Activated CD4-positive, alpha-beta T cell treated with anti-CD3 and anti-CD28 coated beads, Interleukin-2, amount 50 U/mL, for 1 hour (primary cell): ENCODE measurements at places on chromosomes 1 and 21.

GRCh38 chr1:39907528-39908453 lies 6.1 kb upstream of the MYCL start:
- DNase-seq, result no peak

DNA sequence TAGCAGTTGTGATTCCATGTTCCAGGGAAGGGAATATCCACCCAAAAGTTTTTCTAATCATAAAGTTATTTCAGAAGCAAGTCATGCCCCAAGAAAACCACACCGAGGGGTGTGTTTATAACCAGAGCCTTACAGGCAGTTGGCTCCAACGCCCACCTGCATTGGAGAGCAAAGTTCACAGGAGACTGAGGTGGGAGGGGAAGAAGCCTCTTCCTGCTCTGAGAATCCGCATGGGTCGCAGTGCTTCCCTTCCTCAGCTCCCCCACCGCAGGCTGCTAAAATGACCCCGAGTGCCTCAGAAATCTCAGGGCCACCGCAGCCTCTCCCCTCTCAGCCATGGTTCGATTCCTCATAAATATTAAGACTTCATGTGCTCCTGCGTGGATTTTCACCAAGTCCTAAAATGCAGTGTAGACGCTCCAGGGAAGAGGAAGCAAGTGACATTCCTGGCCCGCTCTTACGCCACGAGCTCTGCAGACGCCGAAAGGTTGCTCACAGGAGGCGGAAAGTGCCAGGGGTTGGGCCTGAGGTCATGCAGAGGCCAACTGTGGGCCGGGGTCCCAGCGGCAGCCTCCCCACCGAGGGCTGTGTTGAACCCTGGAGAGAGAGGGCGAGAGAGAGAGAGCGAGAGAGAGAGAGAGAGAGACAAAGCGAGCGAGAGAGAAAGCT lies 13.4 kb upstream of the SPSB1 start:
- no peak for DNase-seq

DNA sequence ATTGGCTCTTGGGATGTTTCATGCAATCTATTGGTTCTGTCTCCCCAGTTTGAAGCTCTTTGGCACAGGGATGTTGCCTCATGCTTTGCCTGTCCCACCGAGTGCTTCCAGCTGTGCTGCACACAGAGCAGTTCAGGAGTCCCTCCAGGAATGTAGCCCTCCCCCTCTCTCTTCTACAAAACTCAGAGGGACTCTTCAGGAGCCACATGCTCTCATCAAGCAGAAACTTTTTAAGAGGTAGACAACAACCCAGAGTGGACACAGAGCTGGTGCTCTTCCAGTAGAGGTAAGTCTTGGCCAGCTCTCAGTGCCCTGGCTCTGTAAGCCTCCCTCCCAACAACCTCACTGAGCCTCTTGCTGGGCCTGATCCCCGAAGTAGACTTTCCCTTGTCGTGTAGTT lies 11.6 kb upstream of the ZNF697 start:
- no peak for DNase-seq

- no peak for DNase-seq
Measured at GRCh38 chr1:145906954-145907753, 2.7 kb downstream of the ITGA10 start.

GRCh38 chr21:41761934-41762635 lies 4.8 kb downstream of the RIPK4 start:
- no peak for DNase-seq

- DNase-seq, result no peak
Measured at GRCh38 chr1:240423246-240423924, 188.6 kb downstream of the GREM2 start.

DNA sequence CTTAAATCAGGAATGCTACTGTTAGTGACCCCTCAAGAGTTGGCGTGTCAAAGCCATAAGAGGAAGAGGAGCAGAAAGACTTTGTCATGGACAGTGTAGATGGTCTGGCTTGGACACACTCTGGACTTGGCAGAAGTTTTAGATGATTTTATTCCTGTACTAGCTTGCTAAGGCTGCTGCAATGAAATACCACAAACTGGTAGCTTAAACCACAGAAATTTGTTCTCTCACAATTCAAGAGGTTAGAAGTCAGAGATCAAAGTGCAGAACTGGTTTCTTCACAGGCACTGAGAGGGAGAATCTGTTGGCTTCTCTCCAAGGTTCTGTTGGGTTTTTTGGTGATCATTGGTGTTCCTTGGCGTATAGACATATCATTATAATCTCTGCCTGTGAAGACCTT lies 869.8 kb upstream of the B3GALT2 start:
- DNase-seq, result no peak
